Right forelimb (tissue), 1 donor: ENCODE measurements at places on chromosomes 3 and 15.

DNA sequence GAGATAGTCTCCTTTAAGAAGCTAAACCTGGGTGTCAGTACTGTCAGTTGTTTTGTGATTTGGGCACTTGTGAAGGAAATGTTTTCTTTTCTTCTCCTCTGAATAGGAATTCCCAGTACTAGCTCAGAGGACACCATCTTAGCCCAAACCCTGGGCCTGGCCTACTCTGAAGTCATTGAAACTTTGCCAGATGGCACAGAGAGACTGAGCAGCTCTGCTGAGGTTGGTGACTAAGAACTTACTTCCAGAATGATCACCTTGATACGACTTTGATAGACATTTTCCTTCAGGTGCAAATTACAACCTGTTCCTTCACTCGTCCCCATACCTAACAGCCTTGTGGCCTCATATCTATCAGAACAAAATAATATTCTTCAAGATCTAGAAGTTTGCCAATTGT, 100.2 kb downstream of the LARS2 start:
- no peak for DNase-seq

DNA sequence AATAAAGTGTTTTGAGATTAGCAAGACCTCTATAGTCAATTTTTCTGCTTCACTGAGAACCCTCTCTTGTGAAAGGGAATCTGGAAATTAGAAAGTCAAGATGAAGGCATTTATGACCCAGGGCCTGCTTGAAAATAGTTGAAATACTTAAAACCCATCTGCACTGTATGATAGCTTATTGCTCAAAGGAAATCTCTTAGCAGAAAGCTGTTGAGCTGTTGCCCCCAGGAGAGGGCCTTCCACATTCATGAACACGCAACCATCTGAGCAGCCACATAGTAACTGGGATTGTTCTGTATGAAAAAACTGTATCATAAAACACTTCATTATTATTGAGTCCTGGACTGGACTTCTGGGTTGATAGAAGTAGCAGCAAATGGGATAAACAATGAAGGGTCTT, 106.4 kb upstream of the PTX3 start:
- no peak for DNase-seq

DNA sequence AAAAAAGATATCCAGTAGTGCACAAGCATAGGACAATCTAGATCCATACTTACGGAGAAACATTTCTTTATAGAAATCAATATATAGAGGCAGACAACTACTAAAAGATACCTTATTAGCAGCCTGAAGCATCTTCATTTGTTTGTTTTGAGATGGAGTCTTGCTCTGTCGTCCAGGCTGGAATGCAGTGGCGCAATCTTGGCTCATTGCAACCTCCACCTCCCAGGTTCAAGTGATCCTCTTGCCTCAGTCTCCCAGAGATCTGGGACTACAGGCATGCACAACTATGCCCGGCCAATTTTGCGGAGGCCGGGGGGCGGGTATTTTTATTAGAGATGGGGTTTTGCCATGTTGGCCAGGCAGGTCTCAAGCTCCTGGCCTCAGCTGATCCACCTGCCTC, 18.3 kb upstream of the SLMAP start:
- DNase-seq, result no peak

DNA sequence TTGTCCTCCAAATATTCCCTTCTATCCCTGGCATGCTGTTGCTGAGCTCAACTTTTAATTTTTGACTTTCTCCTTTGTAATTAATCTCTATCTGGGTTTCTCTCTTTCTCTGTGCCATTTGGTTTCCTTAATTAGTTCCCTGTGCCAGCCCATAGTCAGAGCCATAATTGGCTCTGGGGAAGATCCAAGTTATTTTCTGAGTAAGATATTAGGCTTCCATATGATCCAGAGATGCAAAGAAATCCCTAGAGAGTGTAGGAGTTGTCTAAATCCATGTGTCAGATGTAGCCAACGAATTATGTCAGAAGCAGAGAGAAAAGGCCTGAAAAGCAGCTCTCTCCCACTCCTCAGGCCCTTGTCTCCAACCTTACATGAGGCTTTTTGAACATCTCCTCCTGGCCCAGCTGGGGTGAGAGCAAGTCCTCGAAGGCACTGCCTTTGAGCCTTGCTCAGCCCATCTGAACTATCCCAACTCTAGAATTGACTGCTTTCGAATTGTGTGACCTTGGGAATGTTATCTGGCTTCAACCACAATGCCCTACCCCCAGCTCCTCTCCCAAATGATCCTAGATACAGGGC, 46.4 kb downstream of the MOBP start:
- no peak for DNase-seq

- no peak for DNase-seq
Observed at GRCh38 chr3:29397406-29397805, 116.5 kb downstream of the RBMS3 start.

DNA sequence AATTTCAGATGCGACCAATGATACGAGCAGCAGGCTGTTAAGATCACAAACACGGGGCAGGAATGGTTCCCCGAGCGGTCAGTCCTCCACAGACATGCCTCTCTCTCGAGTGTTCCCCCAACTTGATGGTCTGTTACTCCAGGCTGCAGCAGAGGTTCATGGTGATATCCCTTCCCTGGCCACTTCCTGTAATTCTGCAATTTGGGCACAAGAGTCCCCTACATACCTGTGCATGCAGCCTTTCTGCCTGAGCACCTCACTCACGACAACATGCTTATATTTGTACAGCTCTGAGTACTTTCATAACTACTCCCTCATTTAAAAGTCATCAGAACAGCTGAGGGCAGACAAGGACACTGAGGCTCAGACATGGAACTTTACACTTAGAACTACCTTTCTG, 408.1 kb upstream of the NR2F2 start:
- no peak for DNase-seq

DNA sequence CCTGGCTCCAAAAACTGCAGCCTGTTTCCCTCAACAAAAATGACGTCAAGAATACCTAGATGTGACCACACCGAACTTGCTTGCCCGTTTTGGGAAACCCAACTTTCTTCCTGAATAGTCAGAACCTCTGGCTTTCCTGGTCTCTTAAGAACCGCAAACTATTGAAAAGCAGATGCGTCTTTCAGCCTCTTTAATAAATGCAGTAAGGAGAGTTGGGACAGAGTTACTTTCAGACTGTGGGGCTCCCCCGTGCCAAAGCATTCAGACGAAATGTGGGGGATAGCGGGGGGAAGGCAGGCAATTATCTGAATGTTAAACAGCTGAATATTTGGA, 1.2 kb upstream of the PROK2 start:
- DNase-seq, result peak; percentile 57

DNA sequence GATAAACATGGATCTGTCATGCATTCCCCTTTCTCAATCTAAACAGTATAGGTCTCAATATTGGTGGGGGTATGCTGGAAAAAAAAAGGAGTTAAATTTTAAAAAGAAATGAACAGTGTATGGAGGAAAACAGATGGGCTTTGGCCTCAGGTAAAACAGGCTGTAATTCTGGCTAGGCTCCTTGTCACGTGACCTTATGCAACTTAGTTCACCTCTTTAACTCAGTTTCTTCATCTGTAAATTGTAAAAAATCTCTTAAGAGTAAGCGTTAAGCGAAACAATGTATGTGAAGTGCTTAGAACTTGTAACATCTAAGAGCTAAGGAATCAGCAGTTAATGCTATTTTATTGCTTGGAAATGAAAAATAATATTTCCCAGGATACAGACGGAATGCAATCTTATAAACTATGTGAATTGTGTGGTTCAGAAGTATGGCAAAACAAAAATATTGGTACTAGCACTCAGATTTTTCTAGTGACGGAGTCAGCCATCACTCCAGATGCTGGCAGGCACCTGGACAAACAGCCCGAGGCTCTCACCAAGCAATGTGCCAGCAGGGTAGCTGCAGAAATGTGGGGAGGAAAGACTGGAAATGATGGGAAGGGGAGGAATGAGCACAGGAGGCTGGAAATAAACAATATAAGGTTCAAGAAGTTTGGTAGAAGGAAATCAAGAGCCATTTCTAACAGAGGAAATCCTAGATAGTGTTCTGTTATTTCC, 172.8 kb downstream of the USP13 start:
- no peak for DNase-seq

GRCh38 chr15:70505411-70505919, 257.9 kb downstream of the UACA start:
- no peak for DNase-seq

DNA sequence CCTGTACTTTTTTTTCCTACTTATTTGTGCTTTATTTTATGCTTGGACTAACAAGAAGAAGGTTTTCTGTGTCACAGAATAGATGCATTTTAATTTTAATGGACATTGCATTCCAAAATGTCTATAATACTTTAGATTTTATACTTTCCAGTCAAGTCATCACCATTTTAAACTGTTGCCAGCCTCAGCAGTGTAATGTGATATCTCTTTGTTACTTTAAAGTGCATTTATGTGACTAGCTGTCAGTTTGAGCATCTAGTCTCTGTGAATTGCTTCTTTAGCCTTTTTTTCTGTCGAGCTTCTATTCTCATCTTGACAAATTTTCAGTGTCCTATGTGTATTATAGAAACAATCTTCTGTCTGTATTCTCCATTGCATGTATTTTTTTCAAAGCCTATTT, 511.4 kb upstream of the CBLB start:
- no peak for DNase-seq

DNA sequence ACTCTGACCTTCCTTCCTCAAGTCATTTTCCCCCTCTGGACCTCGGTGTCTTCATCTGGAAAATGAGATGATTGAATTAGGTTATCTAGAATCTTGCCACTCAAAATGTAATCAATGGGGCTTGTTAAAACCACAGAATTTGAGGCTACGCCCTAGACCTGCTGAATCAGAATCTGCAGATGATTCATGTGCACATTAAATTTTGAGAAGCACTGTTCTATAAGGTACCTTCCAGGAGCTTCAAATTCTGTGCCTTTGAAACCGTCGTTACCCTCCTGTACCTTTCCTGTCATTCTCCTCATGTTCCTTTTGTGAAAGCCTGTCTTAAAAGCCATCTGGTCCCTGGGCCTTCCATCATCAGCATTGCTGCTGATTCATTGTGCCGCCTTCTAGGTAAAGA, 172.4 kb upstream of the TOPAZ1 start:
- DNase-seq, result no peak

GRCh38 chr3:63719796-63720445, 67.4 kb downstream of the SNTN start:
- no peak for DNase-seq

DNA sequence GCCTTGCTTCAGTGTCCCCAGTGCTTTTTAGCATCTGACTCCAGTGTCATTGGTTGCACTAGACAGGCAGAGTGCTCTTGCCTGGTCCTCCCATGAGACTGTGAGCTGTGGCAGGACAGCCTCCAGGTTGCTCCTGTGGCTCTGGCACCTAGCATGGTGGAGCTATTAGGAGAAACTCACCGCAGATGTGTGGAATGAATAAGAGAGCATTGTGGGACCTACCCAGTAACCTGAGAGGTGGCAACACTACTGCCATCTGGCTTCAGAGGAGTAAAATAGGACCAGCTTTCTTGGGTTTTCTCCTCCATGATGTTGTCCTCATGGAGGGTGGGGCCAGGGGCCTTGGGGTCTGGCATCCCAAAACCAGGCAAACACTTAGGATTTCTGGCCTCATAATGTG, 183.6 kb downstream of the EPHB1 start:
- no peak for DNase-seq
